ENCODE measurements at places on chromosomes 5 and 9.

- no peak for DNase-seq
These were observed 33.3 kb downstream of the FBXL7 start for GRCh38 chr5:15533129-15533893.

- DNase-seq = no peak
These were observed 150.8 kb upstream of the SLC44A1 start for GRCh38 chr9:105093685-105094084.

GRCh38 chr5:76851728-76852369, 2.0 kb downstream of the S100Z start:
- no peak for DNase-seq

DNA sequence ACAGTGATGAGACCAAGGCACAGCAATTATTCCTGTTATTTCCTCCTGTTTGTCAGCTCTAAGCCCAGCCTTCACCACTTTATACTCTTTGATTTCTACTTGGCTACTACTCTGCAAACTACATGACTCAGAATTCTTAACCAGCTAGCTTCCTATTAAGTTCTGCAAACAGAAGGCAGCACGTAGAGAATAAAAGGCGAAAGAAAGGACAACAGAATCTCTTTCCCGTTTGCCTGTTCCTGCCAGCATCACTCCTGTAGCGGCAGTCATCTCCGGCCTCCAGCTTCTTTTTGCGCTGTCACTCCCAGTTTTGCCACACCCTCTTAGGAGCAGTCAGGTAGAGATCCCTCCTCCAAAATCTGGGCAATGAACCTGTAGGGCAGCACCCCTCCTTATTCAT, 29.9 kb downstream of the DPYSL3 start:
- no peak for DNase-seq

- DNase-seq = no peak
These were observed 92.2 kb upstream of the SLC30A5 start for GRCh38 chr5:69001627-69002026.

GRCh38 chr5:102856389-102856777, 101.3 kb downstream of the PAM start:
- no peak for DNase-seq

DNA sequence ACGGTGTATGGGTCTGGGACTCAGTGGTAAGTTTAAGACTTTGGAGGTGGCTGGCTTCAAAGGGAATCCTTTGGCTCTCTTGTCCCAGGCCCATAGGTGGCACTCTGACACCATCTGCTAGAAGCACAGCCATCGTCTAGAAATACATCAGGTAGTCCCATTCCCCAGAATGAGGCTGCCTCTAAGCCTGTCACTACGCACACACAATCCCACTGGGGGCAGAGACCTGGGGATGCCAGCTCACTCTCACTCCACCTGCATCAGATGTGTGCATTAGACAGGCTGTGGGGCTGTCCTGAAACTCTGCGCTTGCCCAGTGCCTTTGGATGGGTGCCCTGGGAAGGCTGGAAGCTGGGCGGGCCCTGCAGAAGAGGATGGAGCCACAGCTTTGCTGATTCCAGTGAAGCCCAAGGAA, 127.5 kb upstream of the PANK3 start:
- no peak for DNase-seq

DNA sequence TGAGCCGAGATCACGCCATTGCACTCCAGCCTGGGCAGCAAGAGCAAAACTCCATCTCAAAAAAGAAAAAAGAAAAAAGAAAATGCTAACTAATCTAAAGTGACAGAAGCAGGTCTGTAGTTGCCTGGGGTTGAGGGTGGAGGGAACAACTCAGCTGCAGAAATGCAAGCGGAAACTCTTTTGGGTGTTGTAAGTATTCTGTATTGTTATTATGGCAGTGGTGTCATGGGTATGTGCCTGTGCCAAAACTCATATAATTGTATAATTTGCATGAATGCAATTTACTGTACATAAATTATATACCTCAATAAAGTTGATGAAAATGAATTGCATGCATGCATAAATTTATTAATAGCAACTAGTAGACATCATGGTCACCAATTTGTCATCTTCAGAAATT, 23.0 kb upstream of the RPS23 start:
- no peak for DNase-seq

DNA sequence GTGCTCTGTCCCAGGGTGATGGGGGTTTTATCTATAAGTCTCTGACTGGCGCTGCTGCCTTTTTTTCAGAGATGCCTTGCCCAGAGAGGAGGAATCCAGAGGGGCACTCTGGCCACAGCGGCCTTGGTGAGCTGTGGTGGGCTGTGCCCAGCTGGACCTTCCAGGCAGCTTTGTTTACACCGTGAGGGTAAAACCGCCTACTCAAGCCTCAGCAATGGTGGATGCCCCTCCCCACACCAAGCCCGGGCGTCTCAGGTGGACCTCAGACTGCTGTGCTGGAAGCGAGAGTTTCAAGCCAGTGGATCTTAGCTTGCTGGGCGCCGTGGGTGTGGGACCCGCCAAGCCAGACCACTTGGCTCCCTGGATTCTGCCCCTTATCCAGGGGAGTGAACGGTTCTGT, 41.3 kb upstream of the C9orf72 start:
- no peak for DNase-seq

- DNase-seq = no peak
These were observed 92.7 kb downstream of the MELK start for GRCh38 chr9:36665387-36665786.
